ENCODE measurements at places on chromosomes 12 and 14.

- H3K36me3 ChIP-seq = no peaks in the 10 kb centered on the region
- no peak overlapping the region for H3K27ac ChIP-seq
- peaks cover 7% of the 10 kb centered on the region for H3K4me1 ChIP-seq
Measured at GRCh38 chr14:74946659-74947281, 8.6 kb downstream of the PGF start.

DNA sequence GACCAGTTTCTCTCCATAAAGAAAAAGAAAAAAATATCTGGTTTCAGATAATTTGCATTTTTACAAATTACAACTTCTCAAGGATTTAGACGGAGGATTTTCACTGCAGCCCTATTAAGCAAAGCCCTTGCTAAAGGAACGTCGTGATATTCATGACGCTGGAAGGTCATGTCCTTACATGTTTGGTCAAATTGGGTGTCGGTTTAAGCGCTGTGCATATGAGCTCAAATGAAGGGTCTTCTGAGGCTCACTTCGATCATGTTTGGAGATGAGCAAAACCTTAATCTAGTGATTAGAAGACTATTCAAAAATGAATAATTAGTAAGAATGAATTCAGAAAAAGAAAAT is 67.3 kb upstream of the USP15 start:
- H3K4me1 ChIP-seq = peaks cover 26% of the 10 kb centered on the region
- no peak overlapping the region for H3K27ac ChIP-seq
- DNase-seq = no peak
- peaks cover 53% of the 10 kb centered on the region for H3K27me3 ChIP-seq
- H3K36me3 ChIP-seq = peaks cover 4% of the 10 kb centered on the region
- H3K4me3 ChIP-seq = peak overlapping the region; percentile 80

DNA sequence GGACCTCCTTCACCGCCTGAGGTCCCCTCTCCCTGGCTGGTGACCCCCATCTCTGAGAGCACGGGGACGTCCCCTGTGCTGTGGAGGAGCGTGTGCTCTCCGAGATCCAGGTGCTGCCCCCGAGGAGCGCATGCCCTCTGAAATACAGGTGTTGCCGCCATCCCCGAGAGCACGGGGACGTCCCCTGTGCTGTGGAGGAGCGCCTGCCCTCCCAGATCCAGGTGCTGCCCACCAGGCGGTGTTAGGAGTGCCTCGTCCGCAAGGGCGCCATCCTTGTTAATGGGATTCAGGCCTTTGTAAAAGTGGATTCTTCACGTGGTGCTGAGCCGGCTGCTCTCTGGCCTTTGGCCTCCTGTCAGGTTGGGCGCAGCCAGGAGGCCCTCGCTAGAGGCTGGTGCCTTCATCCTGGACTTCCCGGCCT is 10.1 kb downstream of the NOC4L start:
- peak overlapping the region; percentile 63 for H3K27ac ChIP-seq
- H3K27me3 ChIP-seq = no peaks in the 10 kb centered on the region
- DNase-seq = no peak
- no peak overlapping the region for H3K4me3 ChIP-seq
- H3K36me3 ChIP-seq = no peaks in the 10 kb centered on the region
- H3K4me1 ChIP-seq = no peaks in the 10 kb centered on the region

DNA sequence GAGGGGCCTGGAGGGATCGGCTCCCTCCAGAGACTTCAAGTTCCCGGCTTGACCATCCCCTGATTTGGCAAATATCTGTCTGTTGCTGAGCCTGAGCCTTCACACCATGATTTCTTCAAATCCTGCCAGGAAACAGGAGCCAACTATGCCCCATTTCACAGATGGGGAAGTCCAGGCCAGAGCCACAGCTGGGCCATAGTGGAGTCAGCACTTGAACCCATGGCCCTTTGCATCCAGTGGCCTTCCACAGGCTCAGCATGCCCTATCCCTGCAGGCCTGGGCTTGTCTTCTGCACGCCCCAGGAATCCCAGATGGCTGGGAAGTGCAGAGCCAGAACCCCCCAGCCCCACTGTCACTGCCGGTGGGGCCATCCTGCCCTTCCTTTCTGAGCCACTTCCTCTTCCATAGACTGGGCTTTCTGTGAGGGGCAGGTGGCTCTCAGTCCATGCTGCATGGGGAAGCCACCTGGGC is 44.9 kb downstream of the CYP46A1 start:
- DNase-seq = peak; percentile 6
- 0 out of 2 replicates have a peak, but pooled peaks cover 2% of the 10 kb centered on the region for H3K4me1 ChIP-seq
- no peaks in the 10 kb centered on the region for H3K27me3 ChIP-seq
- H3K36me3 ChIP-seq = no peaks in the 10 kb centered on the region
- no peak overlapping the region for H3K4me3 ChIP-seq

- H3K27me3 ChIP-seq = no peaks in the 10 kb centered on the region
- DNase-seq = no peak
- peaks cover 18% of the 10 kb centered on the region for H3K36me3 ChIP-seq
- H3K27ac ChIP-seq = peak overlapping the region; percentile 78
Measured at GRCh38 chr12:12613344-12613743, 1.7 kb downstream of the CREBL2 start.

DNA sequence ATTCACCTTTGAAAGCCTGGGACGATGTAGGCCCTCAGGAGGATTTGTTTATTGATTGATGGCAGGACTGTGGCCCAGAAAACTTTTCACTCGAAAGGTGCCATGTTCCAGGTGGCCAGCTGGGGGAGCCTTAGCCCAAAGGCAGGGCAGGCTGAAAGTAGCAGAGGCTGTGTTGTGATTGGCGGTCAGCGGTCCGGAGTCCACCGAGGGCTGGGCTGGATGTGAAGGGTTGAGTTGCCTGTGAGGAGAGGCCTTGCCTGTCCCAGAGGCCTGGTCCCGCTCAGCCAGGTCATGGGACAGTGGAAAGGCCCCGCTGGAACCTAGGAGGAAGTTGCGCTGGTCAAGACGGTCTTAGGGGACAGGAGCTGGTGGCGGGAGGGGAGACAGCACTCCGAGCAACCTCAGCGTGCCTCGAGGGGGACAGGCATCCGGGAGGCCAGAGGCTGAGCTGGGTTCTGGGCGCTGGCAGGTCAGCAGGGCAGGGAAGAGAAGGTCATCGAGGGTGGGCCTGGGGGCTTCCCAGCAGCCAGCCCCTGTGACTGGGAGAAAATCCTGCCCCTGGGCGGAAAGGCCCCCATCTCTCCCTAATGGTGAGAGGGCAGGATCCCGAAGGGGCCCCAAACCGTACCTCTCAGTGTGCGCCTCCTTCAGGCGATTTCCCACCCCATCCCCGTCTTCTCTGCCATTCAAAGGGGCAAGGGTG is 26.3 kb downstream of the CMA1 start:
- H3K36me3 ChIP-seq = peaks cover 4% of the 10 kb centered on the region
- peaks cover 28% of the 10 kb centered on the region for H3K4me1 ChIP-seq
- peak overlapping the region; percentile 46 for H3K4me3 ChIP-seq
- H3K27ac ChIP-seq = peak overlapping the region; percentile 22
- DNase-seq = peak; percentile 87

DNA sequence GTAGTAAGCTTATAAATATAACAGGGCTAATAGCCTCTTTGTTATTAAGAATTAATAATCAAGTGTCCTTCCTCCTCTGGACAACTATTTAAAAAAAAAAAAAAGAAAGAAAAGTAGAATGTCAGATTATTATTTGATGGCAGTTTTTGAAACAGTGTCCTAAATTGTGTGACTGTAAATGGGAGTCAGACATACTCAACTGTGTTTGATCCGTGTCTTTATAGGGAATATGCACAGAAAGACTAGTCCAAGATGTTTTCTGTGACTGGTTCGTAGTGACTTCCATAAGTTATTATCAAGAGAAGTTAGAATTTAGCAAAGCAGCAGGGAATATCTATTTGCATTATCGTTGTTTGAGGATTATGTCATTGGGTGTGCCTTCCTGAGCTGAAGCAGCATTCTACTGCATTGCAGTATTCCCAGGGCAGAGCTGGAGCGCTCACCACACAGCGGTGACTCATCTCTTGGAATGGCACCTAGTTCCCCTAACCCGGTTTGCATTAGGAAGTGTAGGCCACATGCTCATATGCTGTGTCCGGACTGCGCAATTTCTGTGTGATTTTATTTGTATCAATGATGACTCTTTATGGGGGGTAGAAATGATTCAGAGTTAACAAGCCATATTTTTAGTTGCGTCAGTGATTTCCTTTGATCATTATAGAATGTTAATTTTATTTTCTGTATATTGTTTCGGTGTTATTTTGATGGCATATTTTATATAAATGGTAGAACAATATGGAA is 7.9 kb downstream of the DYNC1H1 start:
- H3K4me1 ChIP-seq = peaks cover 5% of the 10 kb centered on the region
- peaks cover 27% of the 10 kb centered on the region for H3K36me3 ChIP-seq
- H3K27ac ChIP-seq = peak overlapping the region; percentile 39
- no peaks in the 10 kb centered on the region for H3K27me3 ChIP-seq
- no peak for DNase-seq

DNA sequence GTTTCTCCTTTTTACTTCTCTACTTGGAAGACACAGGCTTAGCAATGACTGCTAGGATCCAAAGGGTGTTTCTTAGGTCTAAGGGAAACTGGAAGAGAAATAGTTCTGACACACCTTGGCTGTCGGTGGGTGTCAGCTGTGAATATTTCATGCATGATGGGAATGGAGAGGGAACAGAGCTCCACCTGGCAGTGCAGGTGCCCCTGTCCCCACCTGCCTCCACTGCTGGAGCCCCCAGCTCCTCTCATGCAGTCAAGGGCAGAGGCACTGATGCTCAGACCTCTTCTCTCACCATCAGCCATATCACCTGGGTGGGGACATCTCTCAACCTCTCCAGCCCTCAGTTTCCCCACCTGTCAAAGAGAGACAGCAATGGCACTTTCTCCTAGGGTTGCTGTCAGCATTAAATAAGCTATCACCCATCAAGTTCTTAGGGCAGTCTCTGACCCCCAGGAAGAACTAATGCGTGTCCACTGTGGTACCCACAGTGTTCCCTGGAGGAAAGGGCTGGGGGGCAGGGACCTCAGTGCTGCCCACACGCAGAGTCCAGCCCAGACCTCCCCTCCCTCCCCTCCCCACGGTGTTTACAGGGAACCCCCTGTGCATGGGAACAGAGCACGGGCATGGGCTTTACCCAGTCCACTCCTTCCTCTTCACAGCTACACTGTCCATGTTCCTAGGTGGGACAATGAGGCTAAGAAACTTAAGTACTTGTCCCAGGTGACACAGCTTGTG is 69.1 kb downstream of the C14orf132 start:
- H3K27me3 ChIP-seq = peaks cover 20% of the 10 kb centered on the region
- H3K4me1 ChIP-seq = no peaks in the 10 kb centered on the region
- DNase-seq = no peak
- peaks cover 19% of the 10 kb centered on the region for H3K36me3 ChIP-seq

All from WTC11 (cell line).